Aorta (tissue), 5 donors: ENCODE measurements at places on chromosomes 11 and 22. TPM values are rescaled to one million over a fixed set of nuclear protein-coding genes. Genes with fewer than 3 reads are reported as not detected.

The KRTAP5-7 gene
- 0.39 TPM for total RNA-seq

The E2F8 gene
- 0.63 TPM for total RNA-seq

The C11orf87 gene
- total RNA-seq = not detected

The CHCHD10 gene
- total RNA-seq = 41.9 TPM

The OR4A16 gene
- total RNA-seq = not detected

The TXN2 gene
- 42.3 TPM for total RNA-seq

The PATE2 gene
- not detected for total RNA-seq

The C22orf15 gene
- 0.69 TPM for total RNA-seq

The UPK3A gene
- total RNA-seq = not detected

DNA sequence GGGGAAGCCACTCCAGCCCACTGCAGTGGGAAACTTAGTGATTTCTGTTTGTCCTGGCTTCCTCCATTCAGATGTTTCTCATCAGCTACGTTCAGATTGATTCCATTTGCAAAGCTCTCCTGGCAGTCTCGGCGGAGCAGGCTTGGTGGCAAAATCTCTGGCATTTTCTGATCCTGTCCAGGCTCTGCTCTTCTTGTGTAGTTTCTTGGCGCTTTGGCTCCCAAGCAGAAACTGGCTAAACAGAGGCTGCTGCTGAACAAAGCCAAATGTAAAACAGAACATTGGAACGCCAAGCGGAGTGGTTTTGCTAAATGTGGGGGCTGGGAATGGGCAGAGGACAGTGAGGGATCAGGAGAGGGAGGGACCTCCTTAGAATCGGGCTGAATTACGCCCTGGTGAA is 36.7 kb downstream of the ADAMTS8 start:
- no peaks in the 10 kb centered on the region for H3K27me3 ChIP-seq
- no peak overlapping the region for H3K27ac ChIP-seq
- H3K36me3 ChIP-seq = no peaks in the 10 kb centered on the region
- H3K4me3 ChIP-seq = no peak overlapping the region
- H3K4me1 ChIP-seq = no peaks in the 10 kb centered on the region

GRCh38 chr11:116605543-116606459 is 167.0 kb downstream of the BUD13 start:
- no peak overlapping the region for H3K27ac ChIP-seq
- H3K4me3 ChIP-seq = no peak overlapping the region
- no peaks in the 10 kb centered on the region for H3K27me3 ChIP-seq
- H3K36me3 ChIP-seq = no peaks in the 10 kb centered on the region
- no peak for DNase-seq

GRCh38 chr11:33944693-33945424 is 53.0 kb upstream of the LMO2 start:
- no peaks in the 10 kb centered on the region for H3K36me3 ChIP-seq
- DNase-seq = no peak
- no peak overlapping the region for H3K27ac ChIP-seq
- H3K27me3 ChIP-seq = no peaks in the 10 kb centered on the region
- H3K4me1 ChIP-seq = peaks cover 4% of the 10 kb centered on the region

GRCh38 chr11:15114501-15115475 is at the start of gene INSC:
Gene INSC (plus strand): TSS chr11:15114923. CDS start chr11:15149175, 34,252 bp downstream.
- H3K4me3 ChIP-seq = peak within 1 kb of the TSS; percentile 11
- H3K27me3 ChIP-seq = no peaks in the 10 kb centered on the region
- no peak within 1 kb of the TSS for H3K27ac ChIP-seq
- DNase-seq = peak; percentile 78

DNA sequence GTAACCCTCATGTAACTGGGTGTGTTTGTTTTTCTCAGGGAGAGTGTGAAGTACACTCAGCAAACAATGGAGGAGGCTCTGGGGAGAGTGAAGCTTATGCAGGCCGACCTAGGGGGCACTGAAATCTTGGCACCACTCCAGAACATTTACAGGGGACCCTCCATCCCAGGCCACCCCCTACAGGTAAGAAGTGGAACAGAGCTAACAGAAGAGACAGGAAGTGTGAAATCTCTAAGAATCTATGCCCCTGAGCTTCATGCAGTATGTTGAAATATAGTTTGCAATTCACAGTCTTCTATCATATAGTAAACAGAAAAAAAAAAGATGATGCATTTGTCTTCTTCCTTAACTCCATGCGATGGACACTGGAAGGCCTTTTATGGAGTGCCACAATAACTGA is 8.4 kb downstream of the VWA5A start:
- H3K4me3 ChIP-seq = no peak overlapping the region
- peaks cover 17% of the 10 kb centered on the region for H3K36me3 ChIP-seq
- H3K27me3 ChIP-seq = no peaks in the 10 kb centered on the region

DNA sequence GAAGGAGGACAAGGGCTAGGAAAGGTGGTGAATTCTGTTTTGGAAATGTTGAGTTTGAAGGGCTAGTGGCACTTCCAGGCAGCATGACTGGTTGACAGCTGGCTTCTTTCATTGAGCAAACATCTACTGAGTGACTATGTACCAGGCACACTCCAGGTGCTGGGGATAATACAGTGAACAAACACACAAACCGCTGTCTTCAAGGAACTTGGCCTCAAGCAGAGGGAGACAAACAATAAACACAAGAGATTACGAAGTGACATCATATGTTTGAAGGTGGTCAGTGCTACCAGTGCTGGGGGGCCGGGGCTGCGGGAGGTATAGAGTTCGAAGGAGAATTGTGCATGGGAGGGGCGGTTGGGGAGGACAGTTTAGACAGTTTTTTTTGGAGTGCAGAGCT is 197.0 kb upstream of the SORL1-AS1 start:
- no peak overlapping the region for H3K4me3 ChIP-seq
- H3K27ac ChIP-seq = no peak overlapping the region
- DNase-seq = no peak
- no peaks in the 10 kb centered on the region for H3K36me3 ChIP-seq

DNA sequence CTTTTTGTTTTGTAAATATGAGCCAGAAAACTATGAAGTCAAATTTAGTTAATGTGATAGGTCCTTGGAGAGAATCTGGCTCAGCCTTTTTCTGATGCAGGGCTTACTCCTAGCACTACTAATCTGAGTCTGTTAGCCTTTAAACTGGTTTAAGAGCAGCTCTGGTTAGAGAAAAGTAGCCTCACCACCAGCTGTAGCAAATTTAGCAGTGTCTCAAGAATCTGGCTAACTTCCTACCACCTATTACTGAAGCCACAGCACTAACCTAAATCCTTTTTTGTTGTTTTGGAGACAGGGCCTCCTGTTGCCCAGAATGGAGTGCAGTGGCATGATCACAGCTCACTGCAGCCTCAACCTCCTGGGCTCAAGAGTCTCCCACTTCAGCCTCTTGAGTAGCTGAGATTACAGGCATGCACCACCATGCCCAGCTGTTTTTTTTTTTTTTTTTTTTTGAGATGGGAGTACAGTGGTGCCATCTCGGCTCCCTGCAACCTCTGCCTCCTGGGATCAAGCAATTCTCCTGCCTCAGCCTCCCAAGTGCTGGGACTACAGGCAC is 13.9 kb downstream of the RBM4B start:
- no peak overlapping the region for H3K27ac ChIP-seq
- DNase-seq = no peak
- no peaks in the 10 kb centered on the region for H3K27me3 ChIP-seq
- H3K36me3 ChIP-seq = peaks cover 3% of the 10 kb centered on the region
- H3K4me3 ChIP-seq = no peak overlapping the region

DNA sequence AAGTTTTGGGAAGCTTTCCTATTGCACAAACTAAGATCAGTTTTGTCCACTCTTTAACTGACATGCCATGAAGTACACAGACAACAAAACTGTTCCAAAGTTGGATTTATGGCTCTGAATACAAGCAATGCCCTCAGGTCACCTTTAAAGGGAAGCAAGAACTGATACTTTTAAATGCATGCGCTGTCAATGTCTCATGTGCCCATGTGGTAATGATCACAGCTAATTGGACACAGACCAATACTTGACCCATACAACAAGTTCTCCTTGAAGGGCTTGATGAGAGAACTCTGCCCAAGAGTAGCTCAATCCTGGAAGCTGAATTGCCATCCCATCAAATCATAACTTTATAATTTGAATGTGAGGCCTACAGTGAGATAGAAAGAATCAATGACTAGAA is 624.9 kb downstream of the ETS1 start:
- H3K4me3 ChIP-seq = no peak overlapping the region
- DNase-seq = no peak
- H3K4me1 ChIP-seq = no peaks in the 10 kb centered on the region
- H3K36me3 ChIP-seq = no peaks in the 10 kb centered on the region
- no peak overlapping the region for H3K27ac ChIP-seq
- H3K27me3 ChIP-seq = no peaks in the 10 kb centered on the region

GRCh38 chr11:92803391-92803790 is 166.1 kb upstream of the MTNR1B start:
- peaks cover 1% of the 10 kb centered on the region for H3K36me3 ChIP-seq
- H3K4me3 ChIP-seq = no peak overlapping the region
- H3K4me1 ChIP-seq = no peaks in the 10 kb centered on the region
- no peak for DNase-seq

DNA sequence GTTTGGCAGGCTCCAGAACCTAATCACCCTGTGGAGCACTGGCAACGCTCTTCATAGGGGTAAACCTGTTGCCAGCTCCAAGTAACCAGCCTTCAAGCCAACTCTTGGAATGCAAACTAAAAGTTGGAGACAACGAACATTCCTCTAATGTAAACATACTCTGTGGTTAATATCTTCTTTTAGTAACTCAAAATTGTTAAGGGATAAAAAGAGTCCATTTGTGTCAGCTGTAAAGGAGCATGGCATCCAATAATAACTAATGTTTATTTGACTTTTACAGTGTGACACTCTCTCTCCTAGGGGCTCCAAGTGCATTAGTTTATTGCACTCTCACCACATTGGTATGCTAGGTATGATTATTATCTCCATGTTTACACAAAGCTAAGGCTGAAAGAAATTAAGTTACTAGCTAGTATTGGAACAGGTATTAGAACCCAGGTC is 31.0 kb upstream of the AMOTL1 start:
- DNase-seq = no peak
- no peak overlapping the region for H3K27ac ChIP-seq
- no peaks in the 10 kb centered on the region for H3K4me1 ChIP-seq
- H3K36me3 ChIP-seq = no peaks in the 10 kb centered on the region
- no peaks in the 10 kb centered on the region for H3K27me3 ChIP-seq
- H3K4me3 ChIP-seq = no peak overlapping the region

GRCh38 chr11:70030412-70030811 is 47.7 kb upstream of the ANO1 start:
- no peaks in the 10 kb centered on the region for H3K36me3 ChIP-seq
- H3K4me1 ChIP-seq = no peaks in the 10 kb centered on the region

DNA sequence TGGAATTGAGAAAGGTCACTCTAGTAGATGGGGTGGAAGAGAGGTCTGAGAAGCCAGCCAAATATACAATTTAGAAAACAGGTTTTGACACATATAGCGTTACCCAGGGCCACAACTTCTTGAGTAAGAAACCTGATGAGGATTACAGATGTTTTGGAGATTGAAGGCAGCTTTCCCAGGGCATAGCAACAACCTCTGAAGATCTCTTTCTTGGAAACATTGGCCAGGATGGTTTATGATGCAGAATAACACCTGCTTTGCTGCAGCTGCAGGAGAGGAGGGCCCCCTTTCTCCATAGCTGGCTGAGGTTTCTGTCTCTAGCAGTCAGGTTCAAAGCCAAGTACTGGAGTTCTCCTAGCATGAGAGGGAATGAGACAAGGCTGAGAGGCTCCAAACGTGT is 75.1 kb upstream of the NUP50 start:
- no peak for DNase-seq
- no peaks in the 10 kb centered on the region for H3K4me1 ChIP-seq
- H3K27me3 ChIP-seq = no peaks in the 10 kb centered on the region
- H3K27ac ChIP-seq = no peak overlapping the region
- no peak overlapping the region for H3K4me3 ChIP-seq
- H3K36me3 ChIP-seq = no peaks in the 10 kb centered on the region

DNA sequence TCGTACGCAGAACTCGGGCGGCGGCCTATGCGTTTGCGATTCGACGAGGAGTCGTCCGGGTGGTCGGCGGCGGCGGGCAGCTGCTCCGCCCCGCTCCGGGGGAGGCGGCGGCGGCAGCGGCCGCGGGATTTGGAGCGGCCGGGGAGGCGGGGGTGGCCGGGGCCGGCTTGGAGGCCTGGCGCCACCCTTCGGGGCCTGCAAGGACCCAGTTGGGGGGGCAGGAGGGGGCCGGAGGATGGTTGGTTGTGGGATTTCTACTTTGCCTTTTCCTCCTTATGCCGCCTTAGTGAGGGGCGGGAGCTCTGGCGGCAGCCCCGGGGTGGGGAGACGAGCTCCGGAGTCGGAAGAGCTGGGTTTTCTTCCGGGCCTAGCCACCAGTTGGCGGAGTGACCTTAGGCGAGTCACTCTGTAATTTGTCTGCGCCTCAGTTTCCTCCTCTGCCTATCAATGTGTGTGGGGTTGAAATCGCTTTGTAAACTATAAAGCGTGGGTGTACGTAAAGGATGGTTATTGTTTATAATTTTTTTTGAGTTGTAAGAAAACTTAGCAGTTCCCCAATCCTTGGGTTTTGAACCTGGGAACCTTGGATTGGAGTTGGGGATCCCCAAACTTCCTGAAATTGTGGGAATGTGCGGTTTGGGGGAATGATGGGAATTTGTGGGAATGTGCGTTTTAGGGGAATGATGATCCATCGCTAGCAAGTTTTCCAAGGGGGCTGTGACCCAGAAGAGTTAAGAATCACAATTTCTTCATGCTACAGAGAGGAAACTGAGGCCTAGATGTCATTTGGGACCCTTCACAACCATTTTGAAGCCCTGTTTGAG is 679 bp downstream of the TUG1 start:
- peak overlapping the region; percentile 83 for H3K4me3 ChIP-seq
- H3K27me3 ChIP-seq = no peaks in the 10 kb centered on the region
- peak overlapping the region; percentile 64 for H3K27ac ChIP-seq
- DNase-seq = no peak

DNA sequence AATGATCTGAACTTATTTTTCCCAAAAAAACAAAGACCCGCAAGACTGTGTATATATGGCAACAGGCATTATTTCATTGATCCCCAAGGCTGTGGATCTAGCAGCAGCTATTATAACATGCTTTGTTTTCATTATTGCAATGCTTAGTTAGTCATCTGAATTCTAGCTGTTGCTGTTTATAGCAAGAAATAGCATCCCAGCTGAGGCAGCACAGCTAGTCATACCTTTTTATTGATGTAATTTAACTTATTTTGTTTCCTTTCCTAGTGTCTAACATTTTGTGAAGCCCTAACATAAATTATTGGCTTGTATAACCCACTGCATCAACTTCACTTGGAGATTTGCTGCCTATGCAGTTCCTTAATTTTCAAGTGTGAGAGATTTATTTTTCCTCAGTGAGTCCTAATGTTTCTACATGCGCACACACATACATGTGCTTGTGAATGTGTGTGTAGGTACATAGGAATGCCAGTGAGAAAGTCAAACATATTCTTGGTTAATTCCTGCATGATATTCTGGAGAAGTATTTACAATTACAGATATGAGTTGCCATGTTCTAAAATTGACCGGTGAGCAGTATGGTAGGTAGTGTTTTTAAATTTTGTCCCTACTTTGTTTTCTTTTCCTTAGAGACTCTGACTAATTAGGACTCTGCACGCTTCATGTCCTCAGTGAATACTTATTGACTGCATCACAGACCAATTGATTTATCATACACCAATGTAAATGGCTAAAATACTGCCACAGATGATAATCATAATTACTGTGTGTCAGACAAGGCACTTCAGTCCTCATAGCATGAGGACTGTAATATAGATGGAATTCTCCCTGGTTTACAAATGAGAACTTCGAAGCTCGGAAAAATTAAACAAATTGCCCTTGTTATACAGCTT is 119.3 kb downstream of the WNT11 start:
- H3K36me3 ChIP-seq = no peaks in the 10 kb centered on the region
- no peak overlapping the region for H3K4me3 ChIP-seq
- H3K27ac ChIP-seq = no peak overlapping the region
- no peaks in the 10 kb centered on the region for H3K27me3 ChIP-seq
- DNase-seq = no peak
- H3K4me1 ChIP-seq = no peaks in the 10 kb centered on the region
